ENCODE measurements at places on chromosomes 5 and 9.

- no peak for DNase-seq
These were observed 10.9 kb downstream of the SNCAIP start for GRCh38 chr5:122322801-122323548.

DNA sequence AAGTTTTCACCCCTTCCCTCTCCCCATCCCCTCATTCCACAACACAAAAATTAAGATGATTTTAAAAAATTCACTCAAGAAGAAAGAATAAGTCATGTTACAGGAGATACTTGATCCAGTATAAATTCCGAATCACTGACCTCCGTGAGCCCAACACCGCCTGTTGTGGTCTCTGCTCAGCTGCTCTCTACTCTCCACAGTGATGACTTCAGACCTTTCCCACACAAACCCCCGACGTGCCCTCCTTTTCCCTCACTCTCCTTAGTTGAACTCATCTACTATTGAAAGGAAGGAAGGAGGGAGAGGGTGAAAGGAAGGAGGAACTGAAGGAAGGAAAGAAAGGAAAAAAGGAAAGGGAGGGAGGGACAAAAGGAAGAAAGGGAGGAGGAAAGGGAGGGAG lies 55.1 kb downstream of the ZNF354C start:
- DNase-seq, result no peak

- no peak for DNase-seq
These were observed 550.1 kb upstream of the CDH18 start for GRCh38 chr5:20537911-20538703.

DNA sequence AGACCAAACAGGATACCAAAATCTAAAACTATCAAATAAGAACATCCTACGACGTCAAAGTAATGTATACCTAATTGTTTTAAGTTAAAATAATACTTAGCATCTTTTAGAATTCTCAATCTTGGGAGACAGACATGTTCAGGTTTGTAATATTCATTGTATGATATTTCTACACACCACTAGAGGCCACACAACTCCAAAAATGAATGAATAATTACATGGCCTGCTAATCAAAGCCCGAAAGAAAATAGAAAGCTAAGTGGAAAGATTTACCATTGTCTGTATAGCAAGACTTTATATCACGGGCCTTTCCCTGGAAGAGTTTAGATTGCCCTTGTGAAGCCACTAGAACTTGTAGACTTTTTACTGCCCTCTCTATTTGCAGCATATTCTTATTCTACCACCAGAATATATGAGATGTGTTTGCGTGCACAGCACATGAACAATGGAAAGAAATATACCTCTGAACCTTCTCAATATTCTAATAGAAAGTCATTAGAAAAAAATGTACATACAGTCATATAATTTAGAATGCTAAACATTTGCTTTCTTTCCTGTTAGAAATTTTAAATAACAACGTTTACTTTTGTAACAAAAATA lies 380.1 kb upstream of the NUDT12 start:
- no peak for DNase-seq

DNA sequence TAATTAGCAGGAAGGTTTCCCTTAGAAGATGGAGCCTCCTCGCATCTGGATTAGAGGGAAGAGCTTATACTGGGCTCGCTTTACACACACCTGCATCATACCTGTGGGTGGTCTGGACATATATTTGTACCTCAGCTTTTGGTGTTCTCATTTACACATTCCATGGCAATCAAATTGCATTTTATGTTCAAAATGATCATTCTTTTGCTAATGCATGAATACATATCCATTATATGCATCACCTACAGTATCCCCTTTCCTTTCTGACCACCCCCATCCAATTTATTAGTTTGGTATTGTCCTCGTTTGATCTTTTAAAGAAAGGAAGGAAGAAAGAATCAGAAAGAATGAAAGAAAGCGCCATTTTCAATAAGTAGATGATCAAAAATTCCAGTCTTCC lies 251.5 kb downstream of the SLF1 start:
- no peak for DNase-seq

DNA sequence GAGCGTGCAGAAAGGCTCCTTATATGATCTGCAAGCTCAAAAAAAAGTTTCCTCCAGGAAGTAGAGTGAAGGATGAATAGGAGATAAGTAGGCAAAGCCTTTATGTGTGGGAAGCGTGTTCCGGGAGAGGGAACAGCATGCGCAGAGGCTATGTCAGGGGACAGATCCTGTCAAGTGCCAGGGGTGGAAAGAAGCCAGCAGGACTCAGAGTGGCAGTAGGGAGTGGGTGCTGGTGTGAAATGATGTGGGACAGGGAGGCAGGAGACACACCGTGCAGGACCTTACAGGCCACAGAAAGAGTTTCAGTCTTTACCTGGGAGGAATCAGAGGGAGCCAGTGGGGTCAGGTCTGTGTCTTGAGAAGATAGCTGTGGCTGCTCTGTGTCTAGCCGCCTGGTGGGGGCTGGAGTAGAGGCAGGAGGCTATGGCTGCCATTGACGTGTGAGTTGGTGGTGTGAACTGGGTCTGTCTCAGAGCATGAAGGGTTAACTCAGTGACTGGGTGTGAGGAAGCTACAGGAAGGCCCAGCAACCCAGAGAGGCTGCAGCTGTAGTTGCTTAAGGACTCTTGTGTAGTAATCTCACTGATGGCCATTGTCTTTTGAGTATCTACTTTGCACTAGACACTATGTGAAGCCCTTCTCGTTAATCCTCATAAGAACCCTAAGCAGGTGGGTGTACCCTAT lies 71.3 kb downstream of the PPARGC1B start:
- no peak for DNase-seq
